H7 (cell line): ENCODE measurements at places on chromosomes 6 and 20. TPM values are rescaled to one million over a fixed set of nuclear protein-coding genes. Genes with fewer than 3 reads are reported as not detected.

Gene RBPJL
- total RNA-seq: not detected in 2 replicates

Gene GRM1
- 0.14 and 0.48 TPM in 2 replicates for total RNA-seq

Gene DPM1
- total RNA-seq: 59.2 and 60.8 TPM in 2 replicates

Gene BPIFB1
- total RNA-seq: not detected in 2 replicates

Gene GGTLC1
- not detected in 2 replicates for total RNA-seq

Gene HAO1
- not detected in 2 replicates for total RNA-seq

Gene SULF2
- total RNA-seq: 23.9 and 52.0 TPM in 2 replicates

Gene B3GAT2
- total RNA-seq: 0.18 and 0.28 TPM in 2 replicates

Gene TNFRSF6B
- total RNA-seq: not detected in 2 replicates

Gene KCNQ2
- total RNA-seq: 92.6 and 129 TPM in 2 replicates

Gene UBE2C
- total RNA-seq: 265 and 278 TPM in 2 replicates

Gene ZNF831
- not detected in 2 replicates for total RNA-seq

Gene CFAP61
- 0.15 and 0.35 TPM in 2 replicates for total RNA-seq

Gene ZSCAN12
- 4.6 and 7.1 TPM in 2 replicates for total RNA-seq

Gene MATN4
- total RNA-seq: 0.14 and 0.67 TPM in 2 replicates

Gene EPHA7
- 6.6 and 10.2 TPM in 2 replicates for total RNA-seq

Gene TMEM63B
- 24.9 and 36.2 TPM in 2 replicates for total RNA-seq

Gene OR2J3
- not detected in 2 replicates for total RNA-seq

Gene SALL4
- 127 and 134 TPM in 2 replicates for total RNA-seq

Gene BPIFB2
- not detected in 2 replicates for total RNA-seq

Gene MYCT1
- total RNA-seq: 0.92 and 2.7 TPM in 2 replicates

Gene ALDH8A1
- 0.17 and 2.0 TPM in 2 replicates for total RNA-seq

Gene GNRH2
- total RNA-seq: not detected in 2 replicates

Gene C6orf15
- total RNA-seq: not detected in 2 replicates

Gene IL17A
- total RNA-seq: 0.03 TPM in 1 of 2 replicates, not detected in the other

Gene EFCAB8
- 0.17 and 0.44 TPM in 2 replicates for total RNA-seq

Gene KCNB1
- 0.41 and 0.48 TPM in 2 replicates for total RNA-seq

Gene OR2H1
- not detected in 2 replicates for total RNA-seq

Gene SMLR1
- not detected in 2 replicates for total RNA-seq

Gene MPIG6B
- not detected in 2 replicates for total RNA-seq

Gene PROCR
- total RNA-seq: 64.9 and 89.6 TPM in 2 replicates

Gene CD109
- 1.3 and 1.4 TPM in 2 replicates for total RNA-seq
